Activated CD4-positive, alpha-beta memory T cell treated with anti-CD3 and anti-CD28 coated beads for 36 hours (primary cell): ENCODE measurements at places on chromosomes 6 and 20.

- no peak for DNase-seq
Observed at GRCh38 chr6:157821342-157822033, 1.6 kb upstream of the SNX9 start.

DNA sequence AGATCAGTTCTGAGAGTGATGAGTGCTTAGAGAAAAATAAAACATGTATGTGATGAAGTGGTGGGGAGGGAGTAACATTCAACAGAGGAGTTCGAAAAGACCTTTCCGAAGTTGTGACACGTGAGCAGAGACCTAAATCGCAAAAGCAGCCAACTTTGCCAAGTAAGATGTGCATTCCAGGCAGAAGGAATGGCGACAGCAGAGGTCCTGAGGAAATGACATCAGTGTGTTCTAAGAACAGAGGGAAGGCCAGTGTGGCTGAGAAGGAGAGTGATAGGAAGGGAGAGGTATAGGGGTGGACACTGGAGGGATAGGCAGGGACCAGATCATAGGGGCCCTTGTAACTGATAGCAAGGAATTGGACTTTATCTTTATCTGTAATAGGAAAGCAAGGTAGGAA is 51.3 kb downstream of the ADAT2 start:
- DNase-seq: no peak

GRCh38 chr20:5039255-5039657 is 37.9 kb upstream of the SLC23A2 start:
- peak; percentile 65 for DNase-seq

- DNase-seq: no peak
Observed at GRCh38 chr6:110422444-110422822, 7.1 kb upstream of the DDO start.

DNA sequence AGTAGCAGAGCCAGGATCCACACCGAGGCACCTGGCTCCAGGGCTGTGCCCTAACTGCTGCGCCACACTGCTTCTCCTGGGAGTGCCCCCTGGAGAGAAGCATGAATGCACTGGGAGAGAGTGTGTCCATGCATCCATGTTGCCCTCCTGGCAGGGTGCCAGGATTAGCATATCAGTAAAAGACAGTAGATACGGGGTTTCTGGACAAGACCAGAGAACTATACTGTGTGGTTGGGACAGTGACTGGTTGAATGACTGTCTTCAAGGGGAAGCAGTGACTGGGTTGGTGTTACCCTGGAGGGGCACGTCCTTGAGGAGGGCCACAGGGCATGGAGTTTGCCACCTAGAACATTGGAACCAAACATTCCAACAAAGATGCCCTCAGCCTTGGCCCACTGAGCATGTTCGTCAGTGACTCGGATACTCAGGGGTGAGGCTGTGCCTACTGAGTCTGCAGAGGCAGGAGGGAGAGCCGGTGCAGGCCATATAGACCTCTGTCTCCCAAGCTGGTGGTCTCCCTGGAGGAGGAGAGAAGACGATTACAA is 288.8 kb downstream of the CDC5L start:
- DNase-seq: no peak

- DNase-seq: peak; percentile 84
Observed at GRCh38 chr20:48760403-48760983, 67.3 kb downstream of the PREX1 start.

DNA sequence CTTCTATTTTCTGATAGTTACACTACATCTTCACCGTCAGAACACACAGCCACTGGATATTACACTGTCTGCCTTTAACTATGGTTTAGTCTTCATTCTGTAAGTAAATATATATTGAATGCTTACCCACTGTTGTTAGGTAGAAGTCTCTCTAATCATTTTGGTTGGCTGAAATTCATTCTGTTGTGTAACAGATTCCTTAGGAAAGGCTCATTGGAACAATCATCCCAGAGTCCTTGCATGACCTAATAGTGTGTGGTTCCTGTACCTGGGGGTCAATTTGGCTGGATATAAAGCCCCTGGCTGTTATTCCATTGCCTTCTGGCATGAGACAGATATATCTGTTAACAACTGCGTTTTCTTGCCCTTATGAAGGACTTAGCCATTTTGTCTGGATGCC is 9.9 kb downstream of the BLOC1S5 start:
- no peak for DNase-seq

DNA sequence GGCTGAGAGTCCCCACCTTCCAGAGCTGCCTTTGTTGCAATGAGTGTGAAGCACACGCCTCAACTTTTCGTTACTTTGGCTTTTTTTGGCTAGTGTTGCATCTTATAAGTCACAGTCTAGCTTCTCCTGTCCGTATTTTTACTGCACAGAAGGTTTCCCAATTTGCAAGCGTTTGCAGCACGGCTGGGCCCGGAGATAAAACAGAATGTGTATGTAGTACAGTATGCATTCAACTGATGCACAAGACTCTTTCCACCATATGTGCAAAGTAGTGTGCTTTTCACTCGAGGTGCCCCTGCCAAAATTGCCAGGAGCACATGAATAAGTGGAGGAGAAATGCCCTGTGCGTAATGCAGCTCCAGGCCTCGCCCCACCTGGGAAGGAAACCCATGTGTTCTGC is 79.6 kb downstream of the SOBP start:
- no peak for DNase-seq

GRCh38 chr20:38252292-38253288 is 7.9 kb downstream of the KIAA1755 start:
- DNase-seq: no peak

DNA sequence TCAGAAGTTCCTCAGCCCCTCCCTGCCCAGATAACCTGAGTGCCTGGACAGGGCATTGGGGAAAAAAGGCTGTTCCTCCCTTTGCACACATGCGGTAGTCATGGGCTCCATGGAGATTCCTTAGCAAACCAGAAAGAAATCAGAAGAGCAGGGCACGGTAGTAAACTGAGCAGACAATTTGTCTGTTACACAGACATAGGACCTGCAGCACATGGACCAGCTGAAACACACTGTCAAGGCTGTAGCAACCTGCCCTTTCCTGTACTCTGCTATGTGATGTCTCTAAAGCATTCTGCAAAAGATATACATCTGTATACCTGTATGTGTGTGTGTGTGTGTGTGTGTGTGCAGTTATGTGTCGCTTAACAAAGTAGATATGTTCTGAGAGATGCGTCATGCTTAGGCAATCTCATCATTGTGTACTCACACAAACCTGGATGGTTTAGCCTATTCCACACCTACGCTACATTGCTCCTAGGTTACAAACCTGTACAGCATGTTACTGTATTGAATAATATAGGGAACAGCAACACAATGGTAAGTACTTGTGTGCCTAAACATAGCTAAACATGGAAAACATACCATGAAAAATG is 44.4 kb upstream of the BMP5 start:
- DNase-seq: no peak

DNA sequence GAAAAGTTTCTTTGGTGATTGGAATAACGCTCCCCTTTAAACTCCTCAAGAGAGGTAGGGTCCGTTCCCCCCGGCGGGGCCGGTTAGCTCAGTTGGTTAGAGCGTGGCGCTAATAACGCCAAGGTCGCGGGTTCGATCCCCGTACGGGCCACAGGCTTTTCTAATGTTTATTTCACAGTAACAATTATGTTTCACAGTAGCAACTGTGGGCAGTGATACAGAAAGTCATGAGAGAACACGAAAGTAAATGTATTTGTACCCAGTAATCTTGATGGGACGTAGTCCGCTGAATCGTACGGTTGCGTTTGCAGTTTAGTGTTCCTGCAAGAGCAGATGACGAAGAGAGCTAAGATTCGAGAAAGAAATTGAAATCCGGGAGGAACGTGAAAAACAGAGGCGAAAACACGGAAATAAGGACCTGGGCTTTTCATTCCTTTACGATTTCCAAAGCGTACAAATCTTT is 505.5 kb downstream of the PRIM2 start:
- no peak for DNase-seq

- no peak for DNase-seq
Observed at GRCh38 chr6:136312975-136313374, 23.3 kb upstream of the BCLAF1 start.

DNA sequence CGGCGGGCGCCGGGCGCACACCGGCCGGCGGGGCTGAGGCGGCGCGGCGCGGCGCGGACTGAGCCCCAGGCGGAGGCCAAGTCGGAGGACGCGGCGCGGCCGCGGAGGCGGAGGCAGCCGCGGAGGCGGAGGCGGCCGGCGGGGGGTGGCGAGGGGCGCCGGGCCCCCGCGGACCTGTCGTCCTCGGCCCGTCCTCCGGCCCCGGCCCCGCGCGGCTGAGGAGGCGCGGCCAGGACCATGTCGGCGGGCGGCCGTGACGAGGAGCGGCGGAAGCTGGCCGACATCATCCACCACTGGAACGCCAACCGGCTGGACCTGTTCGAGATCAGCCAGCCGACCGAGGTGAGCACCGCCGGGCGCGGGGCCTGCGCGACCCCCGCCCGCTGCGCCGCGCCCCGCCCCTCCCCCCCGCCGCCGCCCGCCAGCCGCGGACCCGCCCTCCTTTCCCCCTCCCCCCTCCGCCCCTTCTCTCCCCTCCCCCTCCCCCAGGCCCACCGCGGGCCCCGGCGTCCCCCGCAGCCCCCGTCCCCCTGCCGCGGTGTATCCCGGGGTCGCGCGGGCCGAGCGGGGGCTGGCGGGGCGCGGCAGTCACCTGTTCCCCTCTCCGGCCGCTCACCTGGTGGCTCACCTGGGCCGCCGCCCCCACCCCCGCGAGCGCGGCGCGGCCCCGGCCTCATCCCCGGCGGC is at the start of gene AFDN:
TSS of gene AFDN (plus strand) at position 16 of the 687 bp plus-strand sequence. CDS start at position 238, 222 bp downstream.
- peak; percentile 25 for DNase-seq

DNA sequence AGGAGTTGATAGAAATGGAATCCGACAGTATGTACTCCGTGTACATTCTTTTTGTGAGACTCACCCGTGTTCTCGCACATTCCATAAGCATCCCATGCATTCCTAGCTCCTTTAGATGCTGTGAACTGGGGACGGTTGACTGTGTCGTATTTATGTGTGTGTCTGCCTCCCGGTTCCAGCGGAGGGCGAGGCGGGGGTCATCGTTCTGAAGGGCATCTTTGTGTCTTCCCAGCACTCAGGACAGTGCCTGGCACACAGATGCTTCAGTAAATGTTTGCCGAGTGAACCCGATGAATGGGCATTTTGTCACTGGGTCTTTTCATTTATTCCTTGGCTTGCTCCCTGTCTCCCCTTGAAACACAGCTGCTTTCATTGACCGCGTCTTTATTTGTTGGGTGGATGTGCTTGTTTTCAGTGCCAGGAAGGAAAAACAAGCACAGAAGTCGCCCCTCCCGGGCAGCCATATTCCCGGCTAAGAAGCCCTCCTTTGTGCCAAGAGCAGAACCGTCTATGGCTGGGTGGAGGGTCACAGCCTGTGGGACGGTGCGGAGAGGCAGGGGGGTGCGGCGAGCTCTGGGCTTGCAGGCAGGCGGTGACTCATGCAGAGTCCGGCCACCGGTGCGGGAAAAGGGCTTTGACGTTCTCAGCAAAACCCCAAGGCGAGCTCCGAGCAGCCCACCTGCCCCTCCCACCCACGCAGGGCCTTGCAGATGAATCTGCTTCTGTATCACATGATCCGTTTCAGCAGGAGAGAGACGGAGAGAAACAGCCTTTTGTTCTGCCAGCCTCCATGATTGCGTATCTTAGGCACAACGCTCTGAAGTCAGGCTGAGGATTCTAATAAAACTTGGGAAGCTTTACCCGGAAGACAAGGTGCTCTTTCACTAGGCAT is 11.2 kb upstream of the PSMG4 start:
- DNase-seq: no peak

- peak; percentile 53 for DNase-seq
Observed at GRCh38 chr20:49964964-49965780, 17.6 kb upstream of the SNAI1 start.

GRCh38 chr6:166624275-166624674 is 2.8 kb downstream of the RPS6KA2 start:
- no peak for DNase-seq

- no peak for DNase-seq
Observed at GRCh38 chr6:56048601-56049000, 173.2 kb upstream of the BMP5 start.

GRCh38 chr20:21681234-21681921 is 24.1 kb upstream of the PAX1 start:
- DNase-seq: no peak
